ENCODE measurements at places on chromosomes 12 and 14. TPM values are rescaled to one million over a fixed set of nuclear protein-coding genes. Genes with fewer than 3 reads are reported as not detected.

EFS gene
- total RNA-seq, result not detected

- H3K36me3 ChIP-seq, result peaks cover 3% of the 10 kb centered on the region
- H3K27me3 ChIP-seq, result no peaks in the 10 kb centered on the region
- no peak for DNase-seq
- H3K4me1 ChIP-seq, result peaks cover 11% of the 10 kb centered on the region
- no peak overlapping the region for H3K4me3 ChIP-seq
These were observed 4.5 kb downstream of the TMED8 start for GRCh38 chr14:77372304-77372841.

DNA sequence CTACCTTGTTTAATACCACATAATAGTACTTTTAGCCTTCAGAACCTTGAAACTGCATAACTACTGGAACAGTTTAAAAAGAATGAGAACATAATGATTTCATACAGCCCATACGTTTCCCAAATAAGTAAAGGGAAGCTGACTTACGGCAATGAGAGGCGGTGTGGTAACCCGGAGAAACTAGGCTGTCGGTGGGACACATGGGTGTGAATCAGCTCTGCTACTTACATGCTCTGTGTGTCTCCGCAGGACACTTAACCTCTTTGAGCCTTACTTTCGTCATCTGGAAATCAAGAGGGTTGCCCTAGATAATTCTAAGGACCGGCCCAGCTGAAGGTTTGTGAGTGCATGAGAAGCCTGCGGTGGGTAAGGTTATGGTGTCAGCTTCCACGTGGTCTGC, 49.3 kb upstream of the PLEKHG3 start:
- H3K4me3 ChIP-seq, result no peak overlapping the region
- no peaks in the 10 kb centered on the region for H3K36me3 ChIP-seq
- peaks cover 15% of the 10 kb centered on the region for H3K4me1 ChIP-seq
- DNase-seq, result no peak

PPP4R4 gene
- 1.00 TPM for total RNA-seq

DNA sequence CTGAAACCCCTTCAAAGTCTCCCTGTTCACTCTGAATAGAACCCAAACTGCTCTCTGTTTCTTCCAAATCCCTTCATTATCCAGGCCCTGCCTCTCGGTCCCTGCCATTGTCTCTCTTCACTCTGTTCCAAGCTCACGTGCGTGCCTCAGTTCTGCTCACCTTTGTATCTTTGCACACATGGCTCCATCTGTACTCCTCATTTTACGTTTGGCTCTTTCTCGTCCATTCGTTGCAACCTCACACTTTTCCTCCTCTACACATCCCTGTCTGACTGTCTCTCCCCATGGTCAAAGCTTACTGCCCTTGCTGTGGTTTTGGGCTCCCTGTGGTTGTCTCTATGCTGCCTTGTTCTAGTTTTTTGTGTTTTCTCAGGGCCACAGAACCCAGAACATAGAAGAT, 1054.5 kb downstream of the BCL11B start:
- H3K4me3 ChIP-seq, result no peak overlapping the region
- no peaks in the 10 kb centered on the region for H3K36me3 ChIP-seq
- H3K4me1 ChIP-seq, result no peaks in the 10 kb centered on the region
- no peaks in the 10 kb centered on the region for H3K27me3 ChIP-seq

AP4S1 gene
- total RNA-seq, result 1.4 TPM

- H3K4me1 ChIP-seq, result peaks cover 9% of the 10 kb centered on the region
- H3K27ac ChIP-seq, result no peak overlapping the region
- no peaks in the 10 kb centered on the region for H3K36me3 ChIP-seq
- DNase-seq, result no peak
- H3K4me3 ChIP-seq, result no peak overlapping the region
These were observed 18.2 kb upstream of the ETV6 start for GRCh38 chr12:11631288-11631687.

DNA sequence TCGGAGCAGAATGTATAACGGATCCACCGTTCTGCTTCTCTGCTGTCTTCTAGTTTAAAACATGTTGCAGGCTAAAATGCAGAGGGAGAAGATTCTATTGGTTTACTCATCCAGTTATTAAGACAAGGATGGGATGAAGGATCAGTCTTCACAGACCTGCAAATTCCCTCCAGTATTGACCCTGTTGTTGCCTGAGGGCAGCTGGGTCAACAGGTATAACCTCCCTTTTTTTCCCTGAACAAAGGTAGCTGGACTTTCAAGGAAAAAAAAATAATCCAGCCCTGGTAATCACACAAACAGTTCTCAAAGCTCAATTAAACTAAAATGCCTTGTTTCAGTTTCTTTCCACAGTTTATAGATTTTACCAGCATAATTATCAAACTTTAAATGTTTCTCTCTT, 480.6 kb downstream of the ZFP36L1 start:
- H3K27ac ChIP-seq, result no peak overlapping the region
- H3K27me3 ChIP-seq, result no peaks in the 10 kb centered on the region
- H3K4me1 ChIP-seq, result peaks cover 11% of the 10 kb centered on the region
- no peak for DNase-seq
- no peaks in the 10 kb centered on the region for H3K36me3 ChIP-seq

DNA sequence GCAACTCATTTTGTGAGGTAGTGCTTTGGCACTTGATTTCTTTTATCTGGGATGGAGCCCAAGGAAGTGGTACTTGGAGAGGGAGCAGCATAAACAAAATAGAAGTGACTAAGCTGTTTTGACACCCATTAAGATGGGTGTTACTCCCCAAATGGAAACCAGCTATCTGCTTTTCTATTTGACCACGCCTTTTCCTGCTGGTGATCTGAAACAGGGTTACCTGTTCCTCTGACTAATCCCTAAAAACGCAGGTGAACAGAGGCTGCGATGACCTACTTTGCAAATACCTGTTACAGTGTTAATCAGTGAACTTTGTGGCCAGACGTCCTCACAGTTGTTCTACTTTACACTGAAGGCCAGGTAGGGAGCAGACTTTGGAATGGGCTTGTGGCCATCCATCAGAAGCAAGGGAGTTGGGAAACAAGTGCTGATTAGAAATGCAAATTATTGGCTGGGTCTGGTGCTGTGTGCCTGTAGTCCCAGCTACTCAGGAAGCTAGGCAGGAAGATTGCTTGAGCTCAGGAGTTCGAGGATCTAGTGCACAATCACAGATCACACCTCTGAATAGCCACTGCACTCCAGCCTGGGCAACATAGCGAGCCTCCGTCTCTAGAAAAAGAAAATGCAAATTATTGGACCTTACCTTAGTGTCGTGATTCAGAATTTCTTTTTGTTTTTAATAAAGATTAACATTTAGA, 58.3 kb upstream of the HECTD1 start:
- no peak for DNase-seq
- H3K27ac ChIP-seq, result no peak overlapping the region
- no peak overlapping the region for H3K4me3 ChIP-seq
- peaks cover 18% of the 10 kb centered on the region for H3K4me1 ChIP-seq
- no peaks in the 10 kb centered on the region for H3K36me3 ChIP-seq

DNA sequence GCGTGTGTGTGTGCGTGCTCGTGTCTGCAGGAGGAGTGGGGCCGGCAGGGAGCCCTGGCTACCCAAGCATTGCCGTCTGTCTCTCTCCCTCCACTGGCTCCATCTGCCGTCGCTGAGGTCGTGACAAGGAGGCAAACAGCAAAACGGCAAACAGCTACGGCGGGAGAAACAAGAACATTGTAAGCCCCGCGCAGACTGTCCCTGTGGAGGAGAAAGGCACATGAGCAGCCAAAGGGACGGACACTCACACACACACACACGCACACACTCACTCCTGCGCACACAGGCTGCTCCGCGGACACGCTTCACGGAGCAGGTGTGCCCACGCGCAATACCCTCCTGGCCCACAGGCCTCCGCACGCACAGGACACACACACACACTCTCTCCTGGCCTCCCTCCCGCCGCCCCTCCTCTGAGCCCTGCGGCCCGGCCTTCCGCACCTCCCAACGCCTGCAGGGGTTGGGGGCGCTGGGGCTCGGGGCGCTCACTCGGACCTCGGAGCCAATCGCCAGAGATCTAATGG, 905 bp downstream of the CISTR start:
- no peak for DNase-seq
- H3K4me1 ChIP-seq, result peaks cover 25% of the 10 kb centered on the region
- H3K4me3 ChIP-seq, result peak overlapping the region; percentile 23
- no peaks in the 10 kb centered on the region for H3K36me3 ChIP-seq

DNA sequence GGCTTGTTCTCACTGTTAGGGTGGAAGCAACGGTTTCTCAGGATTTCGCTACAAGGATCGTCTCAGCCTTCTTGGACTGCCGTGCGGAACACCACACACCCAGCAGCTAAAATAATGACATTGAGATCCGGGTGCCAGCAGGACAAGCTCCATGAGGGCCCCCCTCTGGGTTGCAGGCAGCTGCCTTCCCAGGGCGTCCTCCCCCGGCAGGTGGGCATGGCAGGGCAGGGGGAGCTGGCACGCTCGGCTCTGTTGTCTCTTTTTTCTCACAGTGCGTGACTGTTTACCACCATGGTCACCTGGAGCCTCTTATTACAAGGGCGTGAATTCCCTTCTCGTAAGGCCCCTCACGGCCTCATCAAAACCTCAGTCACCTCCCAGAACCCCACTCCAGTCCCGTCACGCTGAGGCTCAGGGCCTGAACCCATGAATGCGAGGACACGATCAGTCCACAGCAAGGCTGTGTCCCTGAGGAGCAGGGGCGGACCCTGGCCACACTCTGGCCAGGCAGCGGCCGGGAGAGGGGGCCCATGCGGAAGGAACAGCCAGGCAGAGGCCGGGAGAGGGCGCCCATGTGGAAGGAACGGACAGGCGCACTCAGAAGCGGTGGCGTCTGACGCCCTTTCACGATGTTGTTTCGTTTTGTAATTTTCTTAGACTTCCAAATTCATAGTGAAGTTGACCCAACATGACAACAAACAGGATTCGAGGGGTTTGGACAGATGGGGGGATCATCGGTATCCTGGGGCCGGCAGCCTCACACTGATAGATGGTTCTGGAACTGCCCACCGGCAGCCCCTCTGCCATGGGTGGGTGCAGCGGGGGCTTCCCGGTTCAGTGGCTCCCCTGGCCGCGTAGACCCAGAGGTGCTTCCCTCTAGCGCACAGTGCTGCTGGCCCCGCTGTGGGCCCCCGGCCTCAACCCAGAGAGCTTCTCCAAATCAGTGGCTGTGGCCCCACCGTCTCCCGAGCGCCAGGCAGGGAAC, 10.0 kb downstream of the LRCOL1 start:
- peaks cover 15% of the 10 kb centered on the region for H3K4me1 ChIP-seq
- no peak overlapping the region for H3K27ac ChIP-seq
- H3K36me3 ChIP-seq, result no peaks in the 10 kb centered on the region
- H3K27me3 ChIP-seq, result peaks cover 10% of the 10 kb centered on the region

TMEM233 gene
- total RNA-seq, result not detected

- no peaks in the 10 kb centered on the region for H3K36me3 ChIP-seq
- DNase-seq, result no peak
- H3K27ac ChIP-seq, result no peak overlapping the region
- H3K4me3 ChIP-seq, result no peak overlapping the region
- peaks cover 13% of the 10 kb centered on the region for H3K4me1 ChIP-seq
These were observed 27.8 kb downstream of the EFCAB11 start for GRCh38 chr14:89926694-89927093.

DNA sequence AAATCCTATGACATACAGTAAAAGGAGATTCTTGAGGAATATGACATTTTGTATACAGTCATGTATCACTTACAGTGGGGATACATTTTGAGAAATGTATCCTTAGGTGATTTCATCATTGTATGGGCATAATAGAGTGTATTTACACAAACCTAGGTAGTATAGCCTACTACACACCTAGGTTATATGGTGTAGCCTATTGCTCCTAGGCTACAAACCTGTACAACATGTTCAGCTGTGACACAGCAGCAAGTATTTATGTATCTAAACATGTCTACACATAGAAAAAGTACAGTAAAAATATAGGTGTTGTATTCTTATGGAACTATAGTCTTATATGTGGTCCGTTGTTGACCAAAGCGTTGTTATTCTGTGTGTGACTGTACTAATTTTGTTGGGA, 178.8 kb downstream of the FOXA1 start:
- DNase-seq, result no peak
- H3K4me3 ChIP-seq, result no peak overlapping the region
- no peaks in the 10 kb centered on the region for H3K27me3 ChIP-seq
- H3K4me1 ChIP-seq, result no peaks in the 10 kb centered on the region
- no peaks in the 10 kb centered on the region for H3K36me3 ChIP-seq

DNA sequence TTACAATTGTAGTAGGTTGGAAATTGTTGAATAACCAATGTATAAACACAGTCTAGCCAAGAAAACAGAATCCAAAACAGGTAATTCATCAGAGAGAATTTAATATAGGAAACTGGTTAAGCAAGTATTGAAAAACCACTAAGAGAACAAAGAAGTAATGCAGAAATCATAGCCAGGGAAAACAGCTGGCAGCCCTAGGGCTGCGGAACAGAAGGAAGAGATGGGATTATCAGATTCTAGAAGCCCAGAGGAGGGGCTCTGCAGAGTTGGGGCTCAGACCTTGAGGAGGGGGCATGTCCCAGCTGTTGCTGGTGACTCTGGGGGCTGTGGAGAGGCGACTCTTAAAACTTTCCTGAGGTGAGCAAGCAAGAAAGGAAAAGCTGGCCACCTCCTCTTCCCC, 49.4 kb downstream of the CD9 start:
- no peak overlapping the region for H3K4me3 ChIP-seq
- peaks cover 3% of the 10 kb centered on the region for H3K27me3 ChIP-seq
- DNase-seq, result no peak
- H3K36me3 ChIP-seq, result no peaks in the 10 kb centered on the region
- H3K27ac ChIP-seq, result no peak overlapping the region

DNA sequence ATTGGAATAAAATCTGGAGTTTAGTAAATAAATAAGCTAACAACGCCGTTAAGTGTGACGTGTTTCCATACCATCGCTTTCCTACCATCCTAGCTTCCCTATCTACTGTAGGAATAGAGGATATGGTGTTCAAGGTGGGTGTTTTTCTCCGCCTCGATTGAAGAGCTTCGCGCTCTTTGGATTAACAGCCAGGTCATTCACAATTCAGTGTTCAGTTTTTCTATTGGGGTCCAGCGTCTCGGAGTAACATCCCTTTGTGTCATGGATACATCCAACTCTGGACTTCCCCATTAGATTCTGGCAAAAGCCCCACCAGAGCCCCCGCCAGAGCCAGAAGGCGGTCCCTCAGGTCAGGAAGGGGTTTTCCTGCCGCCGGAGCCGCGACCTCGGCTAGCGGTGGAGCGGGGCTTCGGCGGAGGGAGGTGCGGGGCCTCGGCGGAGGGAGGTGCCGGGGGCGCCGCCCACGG, 1.2 kb upstream of the SRGAP1 start:
- DNase-seq, result no peak
- peak overlapping the region; percentile 22 for H3K27ac ChIP-seq
- no peaks in the 10 kb centered on the region for H3K27me3 ChIP-seq
- peaks cover 15% of the 10 kb centered on the region for H3K4me1 ChIP-seq
- H3K36me3 ChIP-seq, result peaks cover 6% of the 10 kb centered on the region

MEG3 gene
- total RNA-seq, result 39.1 TPM

DNA sequence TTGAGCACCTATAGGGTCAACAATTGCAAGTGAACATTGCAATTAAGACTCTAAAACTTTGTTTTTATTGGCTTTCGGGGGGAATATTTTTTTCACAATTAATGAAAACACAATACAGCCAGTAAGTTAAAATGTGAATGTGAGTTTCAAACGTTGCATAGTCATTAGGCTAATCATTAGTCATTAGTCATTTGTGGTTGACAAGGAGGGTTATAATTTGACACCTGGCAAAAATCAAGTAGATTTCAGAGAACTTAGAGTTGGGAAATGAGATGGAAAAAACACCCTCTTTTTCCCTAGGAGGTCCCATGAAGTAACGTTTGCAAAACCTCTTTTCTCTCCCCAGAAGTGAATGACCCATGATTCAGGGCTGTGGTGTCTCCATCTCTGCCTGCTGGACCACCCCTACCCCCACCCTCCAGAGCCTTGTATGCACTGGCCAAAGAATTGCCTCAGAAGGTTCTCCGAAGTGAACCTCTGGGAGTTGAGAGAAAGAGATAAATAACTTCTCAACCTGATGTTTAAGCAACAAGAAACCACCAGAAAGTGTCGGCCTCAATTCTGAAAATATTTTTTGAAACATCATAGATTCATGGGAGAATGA, 196.3 kb downstream of the PAX9 start:
- H3K27me3 ChIP-seq, result peaks cover 5% of the 10 kb centered on the region
- no peak overlapping the region for H3K27ac ChIP-seq
- H3K36me3 ChIP-seq, result no peaks in the 10 kb centered on the region
- H3K4me3 ChIP-seq, result no peak overlapping the region

Measured in SJSA1 (cell line).